ENCODE measurements at places on chromosomes 4 and X.
A peak's percentile ranks its signal among the peaks of the same experiment; 100 is the strongest.

- no peak for DNase-seq
These were observed 145.7 kb downstream of the RAPGEF2 start for GRCh38 chr4:159248384-159249178.

DNA sequence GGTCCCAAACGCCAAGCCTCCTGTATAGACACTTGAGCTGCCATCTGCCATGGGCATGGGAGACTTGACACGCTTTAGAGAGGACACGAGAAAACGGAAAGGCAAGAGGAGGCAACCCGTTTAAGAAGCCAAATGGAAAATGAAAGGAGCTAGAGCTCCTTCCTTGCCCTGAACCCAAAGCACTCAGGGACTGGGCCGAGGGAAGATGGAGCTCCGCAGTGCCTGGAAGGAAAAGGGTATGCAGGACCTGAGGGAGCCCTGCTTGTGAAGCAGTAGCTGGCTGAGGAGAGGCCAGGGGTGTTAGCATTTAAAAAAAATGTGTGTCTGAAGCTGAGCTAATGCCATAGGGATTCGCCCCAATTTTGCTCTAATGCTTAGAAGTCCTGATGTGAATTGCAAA lies 15.1 kb downstream of the MCF2 start:
- no peak for DNase-seq

- DNase-seq = no peak
These were observed 74.2 kb upstream of the STS start for GRCh38 chrX:7073336-7073735.

DNA sequence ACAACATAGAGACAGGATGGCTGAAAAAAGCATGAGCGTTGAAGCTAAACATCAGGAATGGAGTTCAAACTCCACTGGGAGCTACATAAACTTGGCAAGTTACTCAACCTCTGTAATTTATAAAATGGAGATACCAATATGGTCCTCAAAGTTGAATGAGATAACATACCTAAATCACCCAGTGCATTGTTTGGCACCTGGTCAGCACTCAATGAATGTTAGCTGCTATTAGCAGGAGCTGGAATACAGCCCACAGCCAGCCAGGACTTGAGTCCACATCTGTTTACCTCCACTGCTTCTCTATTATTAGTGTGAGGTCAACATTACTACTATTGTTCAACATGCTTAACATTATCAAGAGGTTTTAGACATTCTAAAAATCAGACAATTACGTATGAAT lies 97.9 kb downstream of the NR3C2 start:
- no peak for DNase-seq

GRCh38 chr4:7941111-7941964 lies 1.7 kb upstream of the AFAP1 start:
- no peak for DNase-seq

GRCh38 chrX:155673338-155673737 lies 60.6 kb upstream of the TMLHE start:
- no peak for DNase-seq

DNA sequence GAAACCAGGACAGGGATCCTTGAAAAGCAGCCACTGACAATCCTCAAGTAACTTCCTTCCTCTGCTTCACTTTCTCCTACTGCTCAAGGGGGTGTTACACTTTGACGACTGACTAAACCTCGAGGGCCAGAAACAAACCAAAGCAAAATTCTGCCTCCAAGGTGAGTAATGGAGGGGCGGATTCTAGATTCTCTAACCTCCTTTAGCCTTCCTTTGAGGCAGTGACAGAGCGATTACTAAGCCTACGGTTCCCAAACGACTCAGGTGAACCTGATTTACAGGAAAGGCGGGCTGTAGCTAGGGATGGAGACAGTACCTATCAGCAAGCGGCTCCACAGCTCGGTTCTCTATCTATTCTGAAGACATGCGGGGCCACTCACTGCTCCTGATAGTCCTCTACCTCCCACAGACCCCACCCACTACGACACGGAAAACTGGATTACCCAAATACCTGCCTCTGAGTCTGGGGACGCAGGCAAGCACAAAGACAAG lies 487 bp downstream of the TBCK start:
- DNase-seq = peak; percentile 48

DNA sequence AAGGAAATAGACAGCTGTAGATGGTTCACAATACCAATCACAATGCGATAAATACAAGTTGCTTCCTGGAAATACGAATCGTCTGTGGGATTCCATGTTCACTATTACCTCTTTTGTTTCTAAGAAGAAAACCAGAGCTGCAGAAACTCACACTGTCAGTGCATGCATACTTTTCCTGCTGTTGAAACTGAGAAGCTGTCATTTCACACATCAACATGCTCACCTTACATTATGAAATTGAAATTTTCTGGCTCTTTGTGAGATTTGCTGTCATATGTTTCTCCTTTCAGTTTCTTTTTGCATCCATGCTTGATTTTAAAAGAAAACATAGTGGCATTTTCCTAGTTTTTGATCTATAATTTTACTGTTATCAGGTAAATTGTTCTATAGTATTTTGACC lies 418.3 kb upstream of the HTR2C start:
- no peak for DNase-seq

- DNase-seq = no peak
These were observed 223.0 kb upstream of the GPC4 start for GRCh38 chrX:133638285-133638684.

DNA sequence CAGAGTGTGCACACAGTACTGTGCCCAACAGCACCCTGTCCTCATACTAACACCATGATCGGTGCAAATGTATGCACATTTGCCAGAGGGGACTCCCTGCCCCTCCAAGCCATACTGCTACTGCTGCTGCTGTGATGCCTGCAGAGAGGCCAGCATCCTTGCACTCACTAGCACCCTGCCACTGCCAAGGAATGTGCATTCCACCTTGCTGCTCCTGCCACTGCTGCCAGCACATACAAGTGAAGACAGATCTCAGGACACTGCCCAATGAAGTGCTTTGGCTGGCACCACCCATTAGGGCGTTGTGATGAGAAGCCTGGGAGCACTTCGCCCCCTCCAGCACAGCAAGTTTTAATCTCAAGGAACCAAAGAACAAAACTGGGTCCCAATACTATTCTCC lies 146.3 kb upstream of the DMD start:
- no peak for DNase-seq

GRCh38 chr4:134885436-134885835 lies 683.8 kb upstream of the PABPC4L start:
- DNase-seq = no peak

- no peak for DNase-seq
These were observed 24.7 kb upstream of the NAP1L5 start for GRCh38 chr4:88722276-88722780.

DNA sequence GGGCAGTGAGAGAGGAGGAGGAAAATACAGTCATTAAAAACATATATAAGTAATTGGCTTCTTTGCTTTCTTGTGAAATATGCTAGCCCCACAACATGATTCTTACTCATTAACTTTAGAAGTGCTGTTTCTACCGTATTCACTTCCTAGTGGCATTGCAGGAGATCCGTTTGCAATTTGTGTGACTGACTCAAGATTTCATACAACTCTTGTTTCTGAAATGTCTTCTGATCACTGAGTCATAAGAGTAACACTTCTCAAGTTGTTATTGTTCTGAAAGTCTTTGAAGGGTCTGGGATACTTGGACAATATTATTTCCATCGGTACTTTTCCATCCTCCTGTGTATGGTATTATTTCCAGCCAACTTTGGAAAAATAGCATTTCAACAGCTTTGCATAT lies 310.8 kb downstream of the PACRGL start:
- DNase-seq = no peak

DNA sequence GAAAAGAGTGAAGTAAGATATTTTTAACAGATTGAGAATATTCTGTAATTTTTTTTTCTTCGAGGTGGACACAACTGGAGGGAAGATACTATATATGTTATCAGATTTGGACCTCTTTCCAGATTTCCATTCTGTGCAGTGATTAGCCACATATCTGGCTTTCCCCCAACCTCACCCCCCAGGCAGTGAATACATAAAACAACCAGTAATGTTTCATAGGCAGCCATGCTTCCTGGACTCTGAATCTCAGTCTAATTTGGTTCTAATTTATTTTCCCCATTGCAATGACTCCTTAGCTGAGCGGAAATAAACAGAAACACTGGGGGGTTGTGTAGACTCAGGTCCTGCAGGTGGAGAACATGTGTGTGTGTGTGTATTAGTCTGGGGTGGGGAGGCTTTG lies 226.5 kb downstream of the FBXW7 start:
- no peak for DNase-seq

DNA sequence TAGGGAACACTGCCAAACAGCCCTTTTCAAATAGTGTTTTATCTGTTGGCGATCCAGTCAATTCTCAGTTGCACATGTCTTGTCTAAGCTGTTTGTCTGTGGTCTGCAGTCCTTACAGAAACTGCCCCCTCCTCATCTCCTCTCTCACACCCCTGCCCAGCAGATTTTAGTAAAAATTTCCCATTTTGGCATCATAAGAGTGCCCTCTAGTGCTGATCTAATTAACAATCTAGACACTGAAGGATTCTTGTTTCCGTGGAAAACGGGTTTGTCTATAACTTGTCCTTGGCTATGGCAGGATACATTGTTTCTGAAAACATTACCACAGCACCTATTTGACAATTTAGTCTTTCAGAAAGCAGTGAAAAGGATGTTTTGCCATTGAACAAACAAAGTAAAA lies 227.2 kb upstream of the MBNL3 start:
- DNase-seq = no peak

All from central memory CD4-positive, alpha-beta T cell (primary cell).